ENCODE measurements at places on chromosomes 7 and 10.

DNA sequence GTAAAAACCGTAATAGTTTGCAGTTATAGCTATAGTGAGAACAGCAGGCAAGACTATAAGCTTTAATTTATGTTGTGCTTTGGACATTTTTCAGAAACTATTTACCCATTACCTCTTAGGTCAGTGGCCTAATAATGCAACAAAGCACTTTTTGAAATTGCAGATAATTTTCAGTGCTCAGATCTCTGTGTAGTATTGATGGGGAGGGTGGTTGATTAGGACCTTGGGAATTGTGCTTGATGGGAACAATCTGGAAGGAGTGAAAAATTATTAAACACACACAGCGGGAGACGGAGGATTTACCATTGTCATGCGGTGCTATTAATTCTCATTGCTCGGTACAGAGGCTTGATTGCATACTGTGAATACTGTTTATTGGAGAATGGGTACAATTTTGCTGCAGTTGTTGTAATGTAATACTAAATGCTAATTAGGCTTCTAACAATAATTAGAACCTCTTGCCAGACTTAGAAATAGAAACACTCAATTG lies 304.8 kb downstream of the LRMDA start:
- no peak for DNase-seq

DNA sequence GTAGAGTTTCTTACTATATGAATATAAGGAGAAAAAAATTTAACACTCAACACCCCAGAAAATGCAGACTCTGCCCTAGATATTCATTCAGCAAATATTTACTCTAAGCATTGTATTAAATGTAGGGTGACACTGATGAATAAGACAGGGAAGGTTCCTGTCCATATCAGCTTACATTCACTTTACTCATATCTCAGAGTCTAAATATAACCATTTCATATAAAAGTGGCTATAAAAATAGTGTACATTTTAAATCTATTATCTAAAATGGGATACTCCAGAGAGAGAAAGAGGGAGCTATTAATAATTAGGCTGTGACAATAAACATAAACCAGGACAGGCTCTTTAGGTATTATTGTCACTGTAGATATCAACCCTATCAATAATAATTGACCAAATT lies 104.0 kb downstream of the PKD1L1 start:
- no peak for DNase-seq

- no peak for DNase-seq
Measured at GRCh38 chr7:100010901-100011300, 4.5 kb upstream of the ZKSCAN1 start.

GRCh38 chr7:151427705-151428377 lies 12.1 kb downstream of the CRYGN start:
- DNase-seq = no peak

DNA sequence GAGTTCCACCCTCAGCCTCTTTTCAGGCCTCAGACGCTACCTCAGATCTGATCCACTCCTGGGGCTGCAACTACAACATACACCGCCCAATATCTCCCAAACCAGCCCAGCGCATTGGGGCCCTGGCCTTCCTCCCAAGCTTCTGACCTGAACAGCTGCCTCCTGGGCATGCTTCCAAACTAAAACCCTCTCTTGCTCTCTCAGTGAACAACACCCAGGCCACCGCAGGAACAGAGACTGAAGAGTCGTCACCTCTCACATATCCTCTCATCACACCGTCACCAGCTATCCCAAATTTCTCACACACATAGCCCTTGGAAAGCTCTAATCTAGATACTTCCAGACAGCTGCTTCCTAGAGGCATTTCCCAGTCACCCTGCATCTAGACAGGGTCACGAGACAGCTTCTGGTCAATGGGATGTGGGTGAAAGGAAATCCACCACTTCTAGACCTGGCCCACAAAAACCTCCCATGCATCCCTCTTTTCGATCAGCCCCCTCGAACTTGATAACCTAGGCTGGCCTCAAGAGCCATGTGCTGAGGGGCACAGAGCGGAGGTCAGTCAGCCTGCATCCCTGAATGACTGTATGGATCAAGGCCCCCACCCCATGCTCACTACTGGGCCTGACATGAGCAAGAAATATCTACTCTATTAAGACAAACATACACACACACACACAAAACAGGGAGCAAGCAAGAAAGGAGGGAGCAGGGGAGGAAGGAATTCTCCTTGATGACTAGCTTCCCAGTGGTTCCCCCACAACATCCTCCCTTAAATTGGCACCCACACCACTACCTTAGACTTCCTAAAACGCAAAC lies 1.8 kb downstream of the PARP12 start:
- no peak for DNase-seq

DNA sequence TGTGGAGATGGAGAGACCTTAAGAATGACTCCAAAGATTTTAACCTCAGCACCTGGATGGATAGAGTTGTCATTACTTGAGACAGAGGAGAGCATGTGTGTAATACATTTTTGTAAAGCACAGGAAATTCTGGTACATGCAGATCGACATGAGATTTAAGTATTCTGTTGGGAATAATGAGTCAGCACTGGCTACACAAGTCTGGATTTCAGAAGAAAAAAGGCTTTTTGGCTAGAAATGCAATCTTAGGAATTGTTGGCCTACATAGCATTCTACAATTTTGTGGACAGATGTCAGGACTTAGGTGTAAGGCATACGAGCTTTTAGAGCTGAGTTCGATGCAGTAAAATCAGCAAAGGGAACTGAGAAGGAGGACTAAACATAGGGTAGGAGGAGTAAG lies 24.1 kb upstream of the ANKRD30A start:
- no peak for DNase-seq

DNA sequence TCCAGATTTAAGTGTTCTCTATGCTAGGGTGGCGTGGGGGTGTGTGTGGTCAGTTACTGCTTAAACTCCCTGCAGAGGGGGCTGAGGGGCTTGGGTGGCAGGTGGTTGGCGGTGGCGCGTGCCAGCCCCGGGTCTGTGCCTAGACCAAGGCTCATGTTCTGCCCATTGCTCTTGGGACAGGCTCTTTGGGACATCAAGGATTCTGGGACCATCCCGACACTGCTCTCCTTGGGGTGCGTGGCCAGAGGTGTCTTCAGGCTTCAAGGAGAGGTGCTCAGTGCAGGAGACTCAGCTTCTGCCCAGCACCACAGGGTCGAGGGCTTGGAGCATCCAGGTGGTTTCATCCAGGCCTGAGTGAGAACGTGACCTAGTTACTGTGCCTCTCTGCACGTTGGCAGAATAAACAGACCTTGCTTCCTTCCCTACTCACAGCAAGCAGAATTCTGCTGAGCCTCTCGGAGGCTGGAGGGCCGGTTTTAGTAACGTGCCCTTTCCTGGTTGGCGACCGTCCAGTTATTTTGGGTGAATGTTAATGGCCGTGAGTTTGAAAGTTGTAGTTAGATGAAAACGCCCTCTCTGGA lies 39.9 kb downstream of the CAMK1D start:
- no peak for DNase-seq

DNA sequence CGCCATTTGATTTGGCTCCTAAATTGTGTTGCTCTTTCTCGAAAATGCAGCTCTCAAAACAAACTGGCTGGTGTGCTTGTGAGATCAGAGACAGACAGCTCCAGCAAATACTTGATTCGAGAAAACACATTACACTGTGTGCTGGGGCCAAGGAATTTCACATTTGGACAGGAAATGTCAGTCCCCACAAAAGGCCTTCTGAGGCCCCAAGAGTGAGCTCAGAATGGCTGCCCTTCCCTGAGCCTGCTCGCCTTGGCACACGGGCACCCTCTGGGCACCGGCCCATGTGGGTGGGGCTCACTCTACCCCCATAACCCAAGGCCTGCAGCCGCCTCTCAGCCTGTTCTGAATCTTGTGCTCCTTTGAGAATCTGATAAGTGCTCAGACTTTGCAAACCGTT lies 13.9 kb upstream of the HSPA12A start:
- no peak for DNase-seq

GRCh38 chr7:90216080-90216674 lies 4.6 kb downstream of the STEAP2 start:
- no peak for DNase-seq

GRCh38 chr10:128221117-128221516 lies 94.9 kb upstream of the MKI67 start:
- DNase-seq = no peak

- no peak for DNase-seq
Measured at GRCh38 chr10:96834120-96834519, 2.0 kb downstream of the LCOR start.

GRCh38 chr10:113704637-113705343 lies 25.1 kb downstream of the CASP7 start:
- peak; percentile 22 for DNase-seq

GRCh38 chr7:99419323-99420021 lies 10.7 kb downstream of the BUD31 start:
- DNase-seq = no peak

GRCh38 chr10:91410638-91411371 lies 661 bp downstream of the HECTD2 start:
- DNase-seq = no peak

DNA sequence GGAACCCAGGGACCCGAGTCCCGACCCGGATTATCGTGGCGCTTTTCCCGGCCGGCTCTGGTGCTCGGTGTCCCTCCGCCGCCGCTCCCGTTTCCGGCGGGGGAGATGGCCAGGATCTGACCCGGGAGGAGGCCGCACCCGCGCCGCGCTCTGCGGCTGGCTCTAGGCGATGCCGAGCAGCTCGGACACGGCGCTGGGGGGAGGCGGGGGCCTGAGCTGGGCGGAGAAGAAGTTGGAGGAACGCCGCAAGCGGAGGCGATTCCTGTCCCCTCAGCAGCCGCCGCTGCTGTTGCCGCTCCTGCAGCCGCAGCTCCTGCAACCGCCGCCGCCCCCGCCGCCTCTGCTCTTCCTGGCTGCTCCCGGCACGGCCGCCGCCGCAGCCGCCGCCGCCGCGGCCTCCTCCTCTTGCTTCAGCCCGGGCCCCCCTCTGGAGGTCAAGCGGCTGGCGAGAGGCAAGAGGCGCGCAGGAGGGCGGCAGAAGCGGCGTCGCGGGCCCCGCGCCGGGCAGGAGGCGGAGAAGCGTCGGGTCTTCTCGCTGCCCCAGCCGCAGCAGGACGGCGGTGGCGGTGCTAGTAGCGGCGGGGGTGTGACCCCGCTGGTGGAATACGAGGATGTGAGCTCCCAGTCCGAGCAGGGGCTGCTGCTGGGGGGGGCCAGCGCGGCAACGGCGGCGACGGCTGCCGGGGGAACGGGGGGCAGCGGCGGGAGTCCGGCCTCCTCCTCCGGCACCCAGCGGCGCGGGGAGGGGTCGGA lies 593 bp downstream of the CDK13 start:
- DNase-seq = peak; percentile 55

DNA sequence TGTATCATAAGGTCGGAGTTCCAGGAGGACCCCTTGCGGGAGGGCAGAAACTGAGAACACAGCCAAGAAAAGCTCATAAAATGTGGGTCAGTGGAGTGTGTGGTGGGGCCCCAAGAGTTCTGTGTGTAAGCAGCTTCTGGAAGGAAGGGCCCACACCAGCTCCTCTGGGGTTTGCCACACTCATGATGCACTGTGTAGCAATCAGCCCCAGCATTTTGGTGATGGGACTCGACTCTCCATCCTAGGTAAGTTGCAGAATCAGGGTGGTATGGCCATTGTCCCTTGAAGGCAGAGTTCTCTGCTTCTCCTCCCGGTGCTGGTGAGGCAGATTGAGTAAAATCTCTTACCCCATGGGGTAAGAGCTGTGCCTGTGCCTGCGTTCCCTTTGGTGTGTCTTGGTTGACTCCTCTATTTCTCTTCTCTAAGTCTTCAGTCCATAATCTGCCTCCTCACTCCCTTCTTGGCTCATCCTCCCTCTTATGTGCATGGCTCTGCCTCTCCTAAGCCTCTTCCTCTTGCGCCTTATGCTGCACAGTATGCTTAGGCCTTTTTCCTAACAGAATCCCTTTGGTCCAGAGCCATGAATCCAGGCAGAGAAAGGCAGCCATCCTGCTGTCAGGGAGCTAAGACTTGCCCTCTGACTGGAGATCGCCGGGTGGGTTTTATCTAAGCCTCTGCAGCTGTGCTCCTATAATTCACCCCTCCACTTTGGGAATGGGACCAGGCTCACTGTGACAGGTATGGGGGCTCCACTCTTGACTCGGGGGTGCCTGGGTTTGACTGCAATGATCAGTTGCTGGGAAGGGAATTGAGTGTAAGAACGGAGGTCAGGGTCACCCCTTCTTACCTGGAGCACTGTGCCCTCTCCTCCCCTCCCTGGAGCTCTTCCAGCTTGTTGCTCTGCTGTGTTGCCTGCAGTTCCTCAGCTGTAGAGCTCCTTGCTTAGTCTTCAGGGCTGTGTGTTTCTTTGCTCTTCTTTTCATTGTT lies 17.8 kb downstream of the PRSS2 start:
- DNase-seq = no peak

DNA sequence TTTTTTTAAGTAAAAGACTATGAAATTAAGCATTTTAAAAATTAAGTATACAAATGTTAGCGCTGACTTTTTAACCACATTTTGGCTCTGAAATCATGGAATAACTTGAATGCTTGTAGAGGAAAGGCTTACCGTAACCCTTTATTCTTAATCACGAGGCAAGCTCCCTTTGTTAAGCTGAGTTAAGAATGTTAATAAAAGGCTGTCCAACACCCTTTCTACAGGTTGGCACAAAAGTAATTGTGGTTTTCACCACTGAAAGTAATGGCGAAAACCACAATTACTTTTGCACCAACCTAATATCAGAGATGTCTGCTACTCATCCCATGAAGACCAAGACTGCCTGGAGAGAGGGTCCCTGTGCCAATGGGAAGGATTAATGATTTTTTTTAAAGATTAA lies 70.6 kb downstream of the STK17A start:
- no peak for DNase-seq

- DNase-seq = no peak
Measured at GRCh38 chr7:28654110-28654509, 241.8 kb downstream of the CREB5 start.

- DNase-seq = no peak
Measured at GRCh38 chr10:51786684-51787035, 87.3 kb upstream of the CSTF2T start.

DNA sequence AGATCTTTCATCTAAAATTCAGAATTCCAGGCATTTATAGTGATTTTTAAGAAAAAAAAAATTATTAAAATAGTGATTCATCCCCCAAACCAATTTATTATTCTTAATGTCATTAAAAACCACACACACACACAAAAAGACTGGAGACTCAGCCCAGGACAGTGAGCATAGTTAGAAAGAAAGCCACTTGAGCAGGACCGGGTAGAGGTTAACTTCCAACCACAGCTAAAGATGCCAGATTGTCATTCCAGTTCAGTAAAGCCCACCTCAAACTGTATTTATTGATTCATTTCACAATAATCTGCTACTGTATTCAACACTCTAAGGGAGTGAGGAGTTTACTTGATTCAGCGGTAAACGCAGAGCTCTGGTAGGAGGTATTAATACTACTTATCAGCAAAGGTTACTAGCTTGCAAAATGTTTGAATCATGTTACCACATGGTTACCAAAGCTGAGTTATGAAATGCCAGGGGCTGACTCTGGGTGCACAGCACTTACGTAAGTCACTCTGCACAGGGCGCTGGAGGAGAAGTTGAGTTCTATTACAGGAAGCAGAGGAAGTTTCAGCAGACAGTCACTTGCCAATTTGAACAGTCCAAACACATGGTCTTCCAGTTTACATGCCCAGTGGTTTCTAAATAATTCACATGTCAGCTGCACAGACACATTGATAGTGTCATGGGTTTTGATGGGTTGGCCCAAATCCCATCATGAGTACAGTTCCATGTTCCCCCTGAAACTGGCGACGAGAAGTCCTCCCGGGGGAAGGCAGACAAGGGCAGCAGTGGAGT lies 64.6 kb downstream of the KLF6 start:
- DNase-seq = no peak

- DNase-seq = peak; percentile 61
Measured at GRCh38 chr10:30980951-30981616, 50.6 kb downstream of the ZNF438 start.
